ENCODE measurements at places on chromosomes 2 and 18. TPM values are rescaled to one million over a fixed set of nuclear protein-coding genes. Genes with fewer than 3 reads are reported as not detected.

TDRD15 gene
- total RNA-seq, result not detected

FAP gene
- total RNA-seq, result 0.15 TPM

PSMA8 gene
- total RNA-seq, result not detected

SLC23A3 gene
- 1.0 TPM for total RNA-seq

MC4R gene
- not detected for total RNA-seq

RAD51AP2 gene
- not detected for total RNA-seq

TUBA3E gene
- total RNA-seq, result 3.6 TPM

DBI gene
- 537 TPM for total RNA-seq

KIF1A gene
- 0.73 TPM for total RNA-seq

CROCC2 gene
- not detected for total RNA-seq

CASP10 gene
- 1.8 TPM for total RNA-seq
